ENCODE measurements at places on chromosomes 2 and 18.

- no peak for DNase-seq
These were observed 100.7 kb downstream of the RAPGEF4 start for GRCh38 chr2:172836347-172836821.

- no peak for DNase-seq
These were observed 58.8 kb downstream of the ACKR3 start for GRCh38 chr2:236628256-236628901.

- DNase-seq = peak; percentile 88
These were observed 893.8 kb upstream of the CELF4 start for GRCh38 chr18:38459131-38459994.

GRCh38 chr18:10130606-10131005 lies 216.8 kb downstream of the VAPA start:
- no peak for DNase-seq

- peak; percentile 25 for DNase-seq
These were observed 32.6 kb upstream of the PPP3R1 start for GRCh38 chr2:68284896-68285295.

- DNase-seq = no peak
These were observed 87.6 kb downstream of the ASXL3 start for GRCh38 chr18:33665641-33666040.

GRCh38 chr2:67041051-67041450 lies 356.1 kb upstream of the ETAA1 start:
- DNase-seq = no peak

DNA sequence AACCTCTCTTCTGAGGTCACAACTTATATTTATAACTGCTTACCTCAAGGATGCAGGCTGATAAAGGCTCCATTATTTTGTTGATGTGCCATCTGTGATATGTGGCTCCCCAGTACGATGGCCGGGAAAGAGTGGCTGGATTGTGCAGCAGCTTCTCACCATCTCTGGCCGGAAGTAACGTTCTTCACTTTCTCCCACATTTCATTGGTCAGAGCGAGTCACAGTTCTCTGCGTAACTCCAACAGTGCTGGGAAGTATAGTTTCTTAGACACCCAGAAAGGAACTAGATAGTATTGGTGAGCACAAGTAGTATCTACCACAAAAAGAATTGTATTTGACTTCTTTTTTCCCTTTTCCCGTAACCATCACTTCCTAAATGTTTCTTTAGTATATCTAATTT lies 28.7 kb downstream of the ZSWIM2 start:
- no peak for DNase-seq

- no peak for DNase-seq
These were observed 11.3 kb upstream of the YPEL5 start for GRCh38 chr2:30135541-30135940.

DNA sequence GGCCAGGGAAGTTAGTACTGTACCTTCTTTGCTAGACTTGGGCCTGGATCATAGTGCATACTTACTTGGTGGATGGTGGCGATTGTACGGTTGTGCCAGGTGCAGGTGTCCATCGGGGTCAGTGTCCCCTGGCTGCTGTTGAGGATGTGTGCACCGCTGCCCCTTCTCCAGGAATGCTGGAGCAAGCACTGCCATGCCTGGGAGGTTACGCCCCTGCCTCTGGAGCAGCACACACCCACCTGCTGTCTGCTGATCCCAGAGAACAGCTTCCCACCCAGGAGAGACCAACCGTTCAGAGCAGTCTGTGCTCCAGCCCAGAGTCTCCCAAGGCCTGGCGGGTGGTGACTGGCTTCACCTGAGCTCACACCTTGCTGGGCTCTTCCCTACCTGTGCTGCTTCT lies 286.8 kb upstream of the HS6ST1 start:
- DNase-seq = no peak

- DNase-seq = no peak
These were observed 64.5 kb downstream of the ITGB1BP1 start for GRCh38 chr2:9358846-9359245.

- no peak for DNase-seq
These were observed 207.1 kb downstream of the TMX3 start for GRCh38 chr18:68507781-68508180.

- no peak for DNase-seq
These were observed 37.4 kb downstream of the ARL4C start for GRCh38 chr2:234459401-234460009.

DNA sequence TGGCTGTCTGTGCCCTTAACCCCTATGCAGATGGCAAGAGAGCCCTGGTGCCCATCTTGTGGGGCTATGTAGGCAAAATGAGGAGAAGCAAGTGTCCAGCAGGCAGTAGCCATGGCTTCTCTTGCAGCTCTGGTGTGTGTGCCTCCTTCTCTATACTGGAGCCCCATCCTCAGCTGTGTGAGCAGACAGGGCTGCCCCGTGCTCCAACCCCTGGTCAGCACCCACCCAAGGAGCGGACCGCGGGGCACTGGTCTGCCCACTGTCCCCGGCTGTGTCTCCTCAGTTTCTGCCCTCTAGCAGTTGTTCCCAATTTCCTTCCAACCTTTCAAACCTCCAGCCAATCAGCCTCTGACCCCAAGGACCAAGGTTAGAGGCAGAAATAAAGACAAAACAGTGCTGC lies 134.9 kb upstream of the GLI2 start:
- no peak for DNase-seq

- DNase-seq = no peak
These were observed 25.2 kb downstream of the PDIA6 start for GRCh38 chr2:10787176-10787968.

DNA sequence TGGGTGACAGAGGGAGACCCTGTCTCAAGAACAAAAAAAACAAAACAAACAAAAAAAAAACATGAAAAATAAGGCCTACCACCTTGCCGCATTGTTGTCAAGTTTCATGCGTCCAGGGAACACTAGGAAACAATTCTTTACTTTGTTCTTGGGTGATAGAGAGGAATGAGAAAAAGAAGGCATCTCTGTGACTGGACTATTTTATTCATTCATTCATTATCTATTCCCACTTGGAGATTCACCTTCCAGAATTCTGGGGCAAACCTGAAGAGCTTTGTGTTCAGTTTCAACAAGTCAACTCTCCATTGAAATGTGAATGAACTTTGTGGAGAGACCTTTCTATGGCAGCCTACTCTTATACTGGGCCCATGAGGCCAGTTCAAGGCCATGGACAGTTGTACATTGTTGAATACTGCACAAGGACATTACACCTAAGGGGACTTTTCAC lies 88.5 kb upstream of the NDUFV2 start:
- no peak for DNase-seq

Data from eye (tissue), 1 donor.